ENCODE measurements at places on chromosomes 13 and 19.

DNA sequence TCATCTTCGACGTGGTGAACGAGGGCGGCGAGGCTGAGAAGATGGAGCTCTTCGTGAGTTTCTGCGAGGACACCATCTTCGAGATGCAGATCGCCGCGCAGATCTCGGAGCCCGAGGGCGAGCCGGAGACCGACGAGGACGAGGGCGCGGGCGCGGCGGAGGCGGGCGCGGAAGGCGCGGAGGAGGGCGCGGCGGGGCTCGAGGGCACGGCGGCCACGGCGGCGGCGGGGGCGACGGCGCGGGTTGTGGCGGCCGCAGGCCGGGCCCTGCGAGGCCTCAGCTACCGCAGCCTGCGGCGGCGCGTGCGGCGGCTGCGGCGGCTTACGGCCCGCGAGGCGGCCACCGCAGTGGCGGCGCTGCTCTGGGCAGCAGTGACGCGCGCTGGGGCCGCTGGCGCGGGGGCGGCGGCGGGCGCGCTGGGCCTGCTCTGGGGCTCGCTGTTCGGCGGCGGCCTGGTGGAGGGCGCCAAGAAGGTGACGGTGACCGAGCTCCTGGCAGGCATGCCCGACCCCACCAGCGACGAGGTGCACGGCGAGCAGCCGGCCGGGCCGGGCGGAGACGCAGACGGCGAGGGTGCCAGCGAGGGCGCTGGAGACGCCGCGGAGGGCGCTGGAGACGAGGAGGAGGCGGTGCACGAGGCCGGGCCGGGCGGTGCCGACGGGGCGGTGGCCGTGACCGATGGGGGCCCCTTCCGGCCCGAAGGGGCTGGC, 52.6 kb downstream of the MAP4K1 start:
- peak; percentile 72 for ATAC-seq

DNA sequence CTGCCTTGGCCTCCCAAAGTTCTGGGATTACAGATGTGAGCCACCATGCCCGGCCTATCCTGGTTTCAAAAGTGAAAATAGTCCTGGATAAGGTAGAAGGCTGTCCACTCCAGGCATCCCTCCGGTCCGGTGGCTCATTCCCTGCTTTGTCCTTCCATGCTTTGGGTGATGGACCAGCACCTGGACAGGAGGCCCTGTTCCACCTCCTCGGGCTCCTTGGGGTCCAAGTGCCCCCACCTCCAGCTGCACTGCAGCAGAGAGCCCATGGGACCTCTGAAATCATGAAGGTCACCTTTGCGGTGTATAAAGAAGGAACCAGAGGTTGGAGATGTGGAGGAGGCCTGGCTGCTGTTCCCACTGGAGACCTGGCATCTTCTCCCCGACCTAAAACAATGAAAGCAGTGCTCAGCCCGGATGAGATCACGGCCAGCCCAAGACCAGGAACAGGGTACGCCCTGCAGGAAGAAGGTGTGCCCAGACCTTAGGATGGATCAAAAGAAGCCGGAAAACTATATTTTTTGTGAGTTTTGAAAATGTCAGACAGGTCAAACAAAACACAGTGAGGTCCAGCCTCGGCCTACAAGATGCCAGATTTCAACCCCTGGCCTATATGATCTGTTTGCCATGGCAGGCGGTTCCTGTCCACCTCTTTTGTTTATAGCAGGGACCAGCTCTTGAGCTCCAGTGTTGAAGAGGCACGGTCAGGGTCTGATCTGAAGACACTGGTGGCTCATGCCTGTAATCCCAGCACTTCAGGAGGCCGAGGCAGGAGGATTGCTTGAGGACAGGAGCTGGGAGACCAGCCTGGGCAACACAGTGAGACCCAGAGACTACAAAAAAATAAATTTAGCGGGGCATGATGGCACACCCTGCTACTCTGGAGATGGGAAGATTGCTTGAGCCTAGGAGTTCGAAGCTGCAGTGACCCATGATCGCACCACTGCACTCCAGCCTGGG, 5.8 kb downstream of the LSR start:
- no peak for ATAC-seq

GRCh38 chr13:106033659-106034058, 501.8 kb downstream of the EFNB2 start:
- peak; percentile 84 for ATAC-seq

GRCh38 chr13:51771418-51772104, 32.4 kb downstream of the DHRS12 start:
- ATAC-seq = peak; percentile 23

DNA sequence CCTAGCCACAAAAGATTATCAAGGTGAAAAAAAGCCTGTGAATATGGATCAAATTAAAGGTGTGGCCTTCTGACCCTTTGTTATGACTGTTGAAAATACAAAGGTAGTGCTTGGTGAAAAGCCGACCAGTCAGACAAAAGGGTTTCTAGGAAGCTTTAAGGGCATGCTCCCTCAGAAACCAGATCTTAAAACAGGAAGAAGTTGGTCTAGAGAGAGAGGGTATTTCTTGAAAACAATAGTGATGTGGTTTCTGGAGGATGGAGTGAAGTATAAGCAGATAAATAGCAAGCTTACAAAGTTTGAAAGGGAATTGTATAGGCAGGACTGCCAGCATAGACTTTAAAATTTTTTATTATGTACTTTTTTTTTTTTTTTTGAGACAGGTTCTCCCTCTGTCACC, 5.0 kb upstream of the EID2 start:
- no peak for ATAC-seq

DNA sequence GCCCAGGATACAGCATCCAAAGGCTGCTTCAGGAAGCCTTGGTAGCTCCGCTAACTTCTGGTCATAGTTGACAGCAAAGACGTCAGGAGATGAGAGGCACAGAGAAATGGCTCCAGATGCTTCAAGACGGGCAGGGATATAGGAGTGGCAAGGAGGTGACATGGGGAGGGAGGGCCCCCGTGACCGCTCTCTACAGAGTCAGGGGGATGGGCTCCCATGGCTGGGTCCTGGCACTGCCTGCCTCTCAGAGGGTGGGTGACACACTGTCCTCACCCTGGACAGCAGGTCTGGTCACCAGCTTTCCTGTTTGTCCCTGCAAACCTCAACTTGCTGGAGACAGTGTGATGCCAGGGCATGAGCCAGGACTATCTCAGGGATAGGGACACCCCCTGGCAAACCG, 10.3 kb upstream of the ZNF14 start:
- ATAC-seq = no peak

DNA sequence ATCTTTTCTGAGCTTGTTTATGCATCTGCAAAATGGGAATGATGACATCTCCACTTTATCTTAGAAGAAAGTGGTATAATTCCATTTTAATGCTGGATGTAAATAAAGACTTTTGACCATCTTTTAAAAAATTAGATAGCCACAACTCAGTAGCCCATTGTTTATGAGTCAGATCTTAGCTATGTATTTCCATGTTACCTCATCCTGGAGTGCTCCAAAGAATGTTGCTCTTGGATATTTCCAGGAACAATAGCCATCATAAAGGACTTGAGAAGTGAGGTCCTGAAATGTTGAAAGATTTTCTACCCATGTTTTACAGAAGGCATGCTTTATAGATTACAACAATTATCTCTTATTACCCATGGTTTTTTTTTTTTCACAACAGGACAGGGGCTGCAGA, 229.3 kb upstream of the EDNRB start:
- ATAC-seq = no peak

GRCh38 chr19:32661318-32661717, 13.7 kb downstream of the ANKRD27 start:
- no peak for ATAC-seq

DNA sequence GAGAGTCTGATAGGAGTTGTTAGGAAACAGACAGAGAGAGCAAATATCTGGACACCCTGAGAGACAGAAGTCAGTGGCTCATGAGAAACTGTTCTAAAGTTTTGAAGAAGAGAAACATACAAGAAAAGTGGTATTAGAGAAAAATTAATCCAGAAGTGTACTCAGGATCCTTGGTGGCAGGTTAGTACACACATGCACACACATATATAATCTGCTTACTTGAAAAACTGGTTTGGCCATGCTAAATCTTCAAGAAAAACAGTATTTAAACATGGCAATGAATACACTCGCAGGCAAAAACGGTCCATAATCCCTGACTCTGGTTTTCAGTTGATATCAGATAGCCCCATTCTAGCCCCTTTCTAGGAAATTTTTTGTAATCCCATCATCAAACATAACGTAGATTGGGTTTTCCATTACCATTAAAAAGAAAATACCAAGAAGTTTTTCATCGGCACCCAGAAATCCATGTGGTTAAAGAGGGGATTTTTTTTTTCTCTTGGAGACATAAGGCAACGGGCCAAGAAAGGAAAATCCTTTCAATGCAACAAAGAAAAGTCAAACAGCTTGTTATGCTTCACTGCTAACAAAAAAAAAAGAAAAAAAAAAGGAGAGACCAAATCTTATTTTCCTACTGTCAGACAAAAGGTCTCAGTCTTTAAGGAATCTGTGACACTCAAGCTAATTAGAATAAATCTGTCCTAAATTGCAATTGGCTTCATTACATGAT, 178.0 kb upstream of the MIR17HG start:
- no peak for ATAC-seq

DNA sequence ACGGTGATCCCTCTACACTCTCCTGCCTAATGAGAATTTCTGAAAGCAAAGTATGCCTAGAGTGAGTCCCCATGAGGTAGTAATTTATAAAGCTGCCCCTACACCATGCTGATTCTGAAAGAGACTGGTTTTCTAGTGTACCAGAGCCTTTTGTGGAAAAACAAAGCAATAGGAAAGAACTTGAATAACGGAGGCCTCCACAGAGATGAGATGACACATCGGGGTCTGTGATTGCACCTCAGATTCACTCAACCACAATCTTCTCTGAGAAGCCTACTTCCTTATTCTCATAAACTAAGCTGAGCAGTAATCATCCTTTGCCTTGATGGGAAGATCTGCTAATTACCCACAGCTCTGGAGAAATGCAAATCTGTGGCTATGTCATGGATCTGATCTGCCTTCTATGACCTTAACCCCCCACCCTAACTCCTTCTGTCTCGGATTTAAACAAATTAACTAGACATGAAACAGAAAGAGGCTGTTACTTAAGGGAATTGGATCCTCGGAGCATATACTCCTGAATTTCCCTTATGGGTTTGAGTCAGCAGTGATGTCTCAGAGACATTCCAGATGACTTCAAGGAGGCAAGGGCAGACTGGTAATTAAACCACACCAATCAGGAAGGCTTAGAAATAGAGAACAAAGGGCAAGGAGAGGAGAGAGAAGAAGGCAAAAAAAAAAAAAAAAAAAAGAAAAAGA, 128.0 kb downstream of the DCT start:
- ATAC-seq = no peak

DNA sequence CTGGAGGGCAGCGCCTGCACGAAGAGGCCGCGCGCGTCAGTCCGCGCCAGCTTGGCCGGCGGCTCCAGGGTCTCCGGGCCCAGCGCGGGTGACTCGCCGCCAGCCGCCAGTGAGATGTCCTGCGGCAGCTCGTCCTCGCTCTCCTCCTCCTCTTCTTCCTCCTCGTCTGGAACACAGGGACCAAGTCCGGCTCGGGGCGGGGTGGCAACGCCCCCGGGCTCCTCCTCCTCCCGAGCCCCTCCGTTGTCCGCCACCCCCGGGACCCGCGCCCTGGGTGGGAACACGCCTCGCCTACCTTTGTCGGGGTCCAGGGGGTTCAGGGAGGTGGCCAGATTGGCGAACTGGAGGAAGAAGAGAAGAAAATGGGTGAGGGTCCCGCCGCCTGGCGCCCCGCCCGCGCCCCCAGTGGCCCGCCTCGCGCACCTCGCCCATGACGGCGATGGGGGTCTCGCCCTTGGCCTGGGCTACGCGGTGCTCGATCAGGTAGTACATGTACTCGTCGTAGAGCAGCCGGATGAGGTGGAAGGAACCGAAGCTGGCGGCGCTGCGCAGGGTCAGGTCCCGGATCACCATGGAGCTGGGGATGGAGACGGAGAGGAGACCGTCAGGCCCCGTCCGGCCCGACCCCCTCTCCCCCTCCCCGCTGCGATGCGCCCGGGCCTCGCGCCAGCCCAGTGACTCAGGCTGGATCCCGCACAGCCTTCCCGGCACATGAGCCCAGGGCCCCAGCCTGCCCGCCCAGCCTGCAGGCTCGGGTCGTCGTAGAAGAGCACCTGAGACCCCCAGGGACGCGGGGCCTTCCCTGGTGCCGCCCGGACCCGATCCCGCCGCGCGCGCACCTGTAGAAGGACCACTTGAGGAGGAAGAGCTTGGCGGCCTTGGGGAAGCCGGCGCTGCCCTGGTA, 10.6 kb downstream of the DCAF15 start:
- no peak for ATAC-seq

DNA sequence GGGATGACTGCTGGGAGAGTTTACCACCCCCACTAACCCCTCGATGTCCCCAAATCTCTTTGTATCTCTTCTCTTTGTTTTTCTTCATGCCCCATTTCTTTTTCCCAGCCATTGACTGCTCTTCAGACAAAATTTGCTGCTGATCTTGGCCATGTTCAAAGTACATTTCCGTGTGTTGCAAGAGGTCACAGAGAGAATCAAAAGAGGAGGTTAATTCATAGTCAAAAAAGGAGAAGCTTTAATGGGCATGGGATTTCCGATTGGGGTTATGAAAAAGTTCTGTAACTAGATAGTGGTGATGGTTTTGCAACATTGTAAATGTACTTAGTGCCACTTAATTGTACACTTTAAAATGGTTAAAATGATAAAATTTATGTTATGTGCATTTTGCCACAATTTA, 121.1 kb downstream of the FLT1 start:
- ATAC-seq = no peak

DNA sequence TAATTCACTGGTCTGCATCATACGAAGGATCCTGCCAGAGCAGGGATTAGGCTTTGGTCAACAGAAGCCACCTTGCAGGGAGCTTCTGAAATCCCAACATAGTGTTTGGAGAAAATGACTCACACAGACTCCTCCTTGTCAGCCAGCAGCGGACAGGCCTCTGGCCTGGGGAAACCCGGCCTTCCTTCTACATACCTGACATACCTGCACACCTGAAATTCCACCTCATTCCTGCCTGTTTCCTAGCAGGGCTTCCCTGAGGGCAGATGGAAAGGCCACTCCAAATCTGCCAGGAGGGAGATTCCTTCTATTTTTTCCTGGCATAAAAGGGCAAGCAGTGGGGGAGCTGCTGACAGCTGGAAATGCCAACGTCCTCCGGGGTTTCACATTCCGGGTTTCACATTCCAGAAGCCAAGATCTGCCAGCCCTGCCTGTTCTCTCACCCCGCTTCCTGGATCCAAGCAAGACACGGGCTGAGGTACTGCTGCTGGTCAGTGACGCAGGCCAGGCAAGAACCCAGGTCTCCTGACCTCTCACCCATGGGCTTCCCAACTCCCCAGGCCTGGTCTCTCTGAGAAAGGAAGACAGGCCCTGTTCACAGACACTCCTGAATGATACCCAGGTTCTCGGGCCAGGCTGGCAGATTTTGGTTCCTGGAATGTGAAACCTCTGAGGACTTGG, 18.2 kb upstream of the IGFL1 start:
- ATAC-seq = peak; percentile 10

GRCh38 chr13:20997301-20998161, 63.9 kb downstream of the LATS2 start:
- ATAC-seq = peak; percentile 97

DNA sequence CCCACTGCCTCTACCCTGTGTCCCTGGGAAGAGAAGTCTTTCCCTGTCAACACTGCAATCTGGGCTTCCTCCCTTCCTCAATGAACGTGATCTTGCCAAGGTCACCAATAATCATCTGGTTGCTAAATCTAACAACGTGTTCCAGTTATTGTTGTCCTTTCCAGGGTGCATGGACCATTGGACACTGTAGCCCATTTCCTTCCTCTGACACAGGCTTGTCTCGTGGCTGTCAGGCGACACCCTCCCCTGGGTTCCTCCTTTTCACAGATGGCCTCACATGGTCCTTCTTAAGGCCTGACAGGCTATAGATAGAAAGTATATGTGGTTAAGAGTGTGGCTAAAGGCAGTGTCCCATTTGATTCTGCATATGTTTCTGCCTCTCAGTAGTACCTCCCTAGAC, 67.7 kb upstream of the STARD13 start:
- ATAC-seq = no peak

- no peak for ATAC-seq
Observed at GRCh38 chr13:62119739-62120700, 704.4 kb upstream of the PCDH20 start.

Measured in motor neuron (in vitro differentiated cells).